ENCODE measurements at places on chromosomes 11 and 22. TPM values are rescaled to one million over a fixed set of nuclear protein-coding genes. Genes with fewer than 3 reads are reported as not detected.

The MAPK8IP2 gene
- total RNA-seq, result 0.17 TPM

The IGLL1 gene
- total RNA-seq, result not detected

The MMP7 gene
- total RNA-seq, result not detected

The C22orf31 gene
- total RNA-seq, result not detected

The SEPTIN3 gene
- under 0.01 TPM for total RNA-seq

The SCGB1C1 gene
- total RNA-seq, result not detected

The EMSY gene
- total RNA-seq, result 13.3 TPM

The APOA4 gene
- total RNA-seq, result not detected

The SWAP70 gene
- 10.6 TPM for total RNA-seq

The CHRDL2 gene
- total RNA-seq, result not detected

The CBLIF gene
- not detected for total RNA-seq

The GRM5 gene
- total RNA-seq, result not detected

The TSGA10IP gene
- total RNA-seq, result under 0.01 TPM

The XKR3 gene
- not detected for total RNA-seq

The KCNQ1 gene
- total RNA-seq, result not detected

The RASSF10 gene
- total RNA-seq, result not detected

The SLC16A8 gene
- not detected for total RNA-seq

The PGGHG gene
- total RNA-seq, result 6.4 TPM

The DNAJB7 gene
- not detected for total RNA-seq

The DDTL gene
- 0.50 TPM for total RNA-seq

The MPEG1 gene
- not detected for total RNA-seq

The TMPRSS5 gene
- total RNA-seq, result under 0.01 TPM

The TBX10 gene
- total RNA-seq, result not detected

The TMEM151A gene
- total RNA-seq, result 0.30 TPM

The MUC6 gene
- total RNA-seq, result not detected

The OR2AG1 gene
- not detected for total RNA-seq

The SCGB2A2 gene
- not detected for total RNA-seq

The SLC6A5 gene
- not detected for total RNA-seq

The KDELR3 gene
- total RNA-seq, result 98.7 TPM

The HPS5 gene
- 13.1 TPM for total RNA-seq

The ANKK1 gene
- total RNA-seq, result not detected

The HDHD5 gene
- total RNA-seq, result 42.7 TPM

The MGAT3 gene
- 0.17 TPM for total RNA-seq

The NOX4 gene
- total RNA-seq, result 3.0 TPM

The SCGB1D2 gene
- total RNA-seq, result not detected

The CARS1 gene
- total RNA-seq, result 86.5 TPM

The UBQLN3 gene
- not detected for total RNA-seq

The CRY2 gene
- total RNA-seq, result 4.3 TPM

The VSTM5 gene
- 0.67 TPM for total RNA-seq

The ZNF408 gene
- 8.4 TPM for total RNA-seq

The THY1 gene
- total RNA-seq, result 72.6 TPM

The LMNTD2 gene
- 0.59 TPM for total RNA-seq

The GRK3 gene
- 1.6 TPM for total RNA-seq

The MLC1 gene
- total RNA-seq, result not detected

The OR9Q2 gene
- total RNA-seq, result not detected

The KCNQ1OT1 gene
- 0.50 TPM for total RNA-seq

The GSTT2 gene
- total RNA-seq, result 3.9 TPM

The SAA4 gene
- total RNA-seq, result not detected

The ACCSL gene
- not detected for total RNA-seq

The MAJIN gene
- not detected for total RNA-seq
